Right forelimb (tissue), 1 donor: ENCODE measurements at places on chromosomes 12 and 14.

DNA sequence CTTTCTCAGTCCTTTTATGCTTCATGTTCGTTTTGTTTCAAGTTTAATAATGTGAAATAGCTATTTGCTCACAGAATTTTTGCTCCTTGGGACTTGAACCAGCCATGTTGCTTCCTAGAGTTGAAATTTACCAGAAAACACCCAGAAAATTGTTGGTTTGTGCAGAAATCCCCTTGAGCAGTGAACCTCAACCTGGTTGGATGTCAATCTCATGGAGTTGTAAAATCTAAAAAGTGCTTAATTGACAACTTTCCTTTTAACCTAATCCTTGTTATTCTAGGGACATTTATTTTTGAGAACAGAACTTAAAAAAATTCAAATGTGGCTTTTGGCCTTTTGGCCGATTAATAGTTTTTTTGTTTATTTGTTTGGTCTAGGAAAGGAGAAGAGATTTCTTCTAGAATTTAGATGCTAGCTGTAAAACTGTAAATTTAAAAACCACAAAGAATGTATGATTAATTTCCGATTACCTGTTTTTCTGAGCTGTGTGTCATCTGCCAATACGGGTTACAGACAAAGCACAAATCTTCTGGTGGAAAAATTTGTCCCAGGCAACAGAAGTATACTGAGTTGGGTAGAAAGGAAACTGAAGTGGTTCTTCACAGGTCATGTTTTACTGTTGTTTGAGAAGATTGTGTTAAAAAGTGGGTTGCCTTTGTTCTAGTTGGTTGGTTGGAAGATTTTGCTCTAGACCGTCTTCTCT, 154.4 kb downstream of the FUT8 start:
- no peak for DNase-seq

DNA sequence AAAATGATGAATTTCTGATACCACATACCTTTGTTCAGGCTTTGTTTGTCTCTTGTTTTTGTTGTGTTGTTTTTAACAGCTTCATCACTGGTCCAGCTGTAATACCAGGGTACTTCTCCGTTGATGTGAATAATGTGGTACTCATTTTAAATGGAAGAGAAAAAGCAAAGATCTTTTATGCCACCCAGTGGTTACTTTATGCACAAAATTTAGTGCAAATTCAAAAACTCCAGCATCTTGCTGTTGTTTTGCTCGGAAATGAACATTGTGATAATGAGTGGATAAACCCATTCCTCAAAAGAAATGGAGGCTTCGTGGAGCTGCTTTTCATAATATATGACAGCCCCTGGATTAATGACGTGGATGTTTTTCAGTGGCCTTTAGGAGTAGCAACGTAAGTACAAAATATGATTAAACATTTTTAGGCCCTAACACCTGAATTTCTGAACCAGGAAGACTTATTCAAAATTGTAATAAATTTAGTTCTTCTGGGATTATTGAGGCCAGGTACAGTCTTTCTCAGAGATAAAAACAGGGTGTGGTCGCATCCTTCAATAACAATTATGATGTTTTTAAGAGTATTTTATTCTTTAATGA, 22.4 kb downstream of the RXYLT1 start:
- no peak for DNase-seq

- no peak for DNase-seq
These were observed 82.3 kb downstream of the PDE3A start for GRCh38 chr12:20450591-20451180.

DNA sequence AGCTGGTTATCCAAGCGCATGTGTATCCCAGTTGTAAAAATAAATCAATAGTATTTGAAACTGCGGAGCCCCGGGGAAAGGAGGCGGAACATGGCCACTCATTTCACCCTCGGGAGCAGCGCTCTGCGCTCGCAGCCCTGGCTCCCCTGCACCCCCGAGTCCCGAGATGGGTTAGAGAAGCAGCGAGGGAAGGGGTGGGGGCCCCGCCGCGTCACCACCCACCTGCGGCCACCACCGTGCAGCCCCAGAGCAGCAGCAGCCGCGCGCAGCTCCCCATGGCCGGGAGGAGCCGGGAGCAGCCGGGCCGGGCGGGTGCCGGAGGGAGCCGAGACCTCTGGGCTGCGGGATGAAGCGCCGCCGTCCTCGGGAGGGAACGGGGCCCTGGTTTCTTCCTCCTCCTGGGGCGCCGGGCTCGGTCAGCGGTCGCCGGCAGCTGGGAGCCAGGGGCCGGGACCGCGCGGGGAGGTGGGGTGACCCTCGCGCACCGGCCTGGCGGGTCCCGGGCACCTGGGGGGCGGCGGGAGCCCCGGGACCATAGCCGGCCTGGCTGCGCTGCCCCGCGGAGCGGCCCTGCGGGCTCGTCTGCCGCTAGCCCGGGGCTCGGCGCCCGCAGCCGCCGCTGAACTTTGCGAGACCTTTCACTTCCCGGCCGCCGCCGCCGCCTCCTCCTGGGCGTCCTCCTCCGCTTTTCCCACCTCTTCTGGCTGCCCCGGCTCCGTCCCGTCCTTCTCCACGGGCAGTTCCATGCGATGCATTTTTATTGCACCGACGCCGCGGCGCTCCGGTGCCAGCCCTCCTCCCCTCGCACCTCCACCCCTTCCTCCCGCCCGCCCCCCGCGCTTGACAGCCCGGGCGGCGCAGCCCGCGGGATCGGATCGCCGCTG, at the start of gene NTN4:
TSS of gene NTN4 (minus strand) at position 732 of the 884 bp plus-strand sequence. CDS start at position 277, 455 bp downstream.
- DNase-seq: peak; percentile 66

DNA sequence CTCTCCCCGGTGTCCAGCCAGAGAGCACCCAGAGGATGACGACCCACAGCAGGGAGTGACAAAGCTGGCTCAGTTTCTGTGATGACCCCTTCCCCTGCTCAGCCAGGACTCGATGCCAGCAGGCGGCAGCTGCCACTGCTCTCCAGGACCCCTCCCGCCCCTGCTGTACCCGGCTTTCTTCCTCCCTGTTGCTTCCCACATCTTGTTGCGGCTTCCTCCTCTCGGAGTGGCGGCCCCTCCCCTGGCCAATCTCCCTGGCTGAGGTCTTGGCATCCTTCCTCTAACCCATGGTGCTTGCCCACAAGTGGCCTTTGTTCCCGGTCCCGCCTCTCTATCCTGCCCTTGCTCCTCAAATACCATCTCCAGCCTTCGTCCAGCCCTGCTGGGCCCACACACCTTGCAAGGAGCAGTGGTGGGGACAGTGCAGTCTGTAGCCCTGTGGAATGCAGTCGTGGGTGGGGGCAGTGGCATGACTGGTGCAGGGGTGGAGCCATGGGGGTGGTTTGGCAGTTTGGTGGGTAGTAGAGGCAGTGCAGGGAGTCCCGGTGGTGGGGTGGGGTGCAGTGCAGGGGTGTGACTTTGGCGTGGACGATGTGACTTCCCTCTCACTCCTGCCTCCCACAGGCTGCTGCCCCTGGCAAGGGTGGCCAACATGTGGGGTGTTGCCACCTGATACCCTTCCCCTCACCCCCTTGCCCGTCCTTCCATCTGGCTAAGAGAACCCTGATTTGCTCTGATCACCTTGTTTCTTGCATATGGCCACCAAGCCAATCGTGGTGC, 16.3 kb upstream of the BEGAIN start:
- peak; percentile 49 for DNase-seq

DNA sequence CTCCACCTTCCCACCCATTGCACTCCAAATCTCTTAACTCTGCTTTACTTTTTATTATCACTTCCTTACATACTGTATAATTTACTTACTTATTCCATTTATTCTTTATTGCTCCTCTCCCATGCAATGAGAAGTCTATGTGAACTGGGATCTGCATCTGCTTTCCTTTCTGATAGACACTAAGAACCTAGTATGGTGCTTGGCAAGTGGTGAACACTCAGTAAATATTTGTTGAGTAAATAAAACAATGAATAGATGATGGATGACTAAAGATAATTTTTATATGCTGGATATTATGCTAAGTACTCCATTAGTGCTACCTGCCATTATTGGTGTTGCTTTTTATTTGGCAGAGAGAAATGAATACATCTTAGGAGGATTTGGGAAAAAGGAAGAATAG, 151.0 kb downstream of the TPH2 start:
- DNase-seq: no peak

GRCh38 chr12:41745593-41745992, 399.1 kb downstream of the GXYLT1 start:
- DNase-seq: no peak

DNA sequence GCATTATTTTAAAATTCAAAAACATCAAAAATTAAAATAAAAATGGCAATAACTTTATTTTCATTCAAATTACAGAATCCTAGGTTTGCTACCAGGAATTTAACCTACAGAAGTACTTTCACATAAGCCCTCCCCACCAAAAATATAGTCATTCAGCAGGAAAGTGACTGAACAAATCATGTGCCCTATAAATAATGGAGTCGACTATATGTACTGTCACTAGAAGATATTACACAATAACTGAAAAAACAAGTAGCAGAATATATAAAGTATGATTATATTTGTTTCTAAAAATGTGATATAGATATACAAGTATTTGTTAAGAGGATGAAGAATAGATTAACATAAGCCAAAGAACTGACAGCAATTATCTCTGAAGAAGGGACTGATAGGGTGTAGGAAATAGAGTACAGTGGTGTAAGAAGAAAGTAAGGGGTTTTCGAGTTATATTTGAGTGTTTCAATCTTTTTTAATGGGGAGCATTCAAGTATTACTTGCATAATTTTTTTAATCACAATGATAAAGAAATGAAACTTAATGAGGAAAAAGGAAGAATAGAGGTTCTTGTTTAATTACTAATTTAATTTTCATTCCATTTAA, 7.9 kb downstream of the C2CD5 start:
- no peak for DNase-seq

DNA sequence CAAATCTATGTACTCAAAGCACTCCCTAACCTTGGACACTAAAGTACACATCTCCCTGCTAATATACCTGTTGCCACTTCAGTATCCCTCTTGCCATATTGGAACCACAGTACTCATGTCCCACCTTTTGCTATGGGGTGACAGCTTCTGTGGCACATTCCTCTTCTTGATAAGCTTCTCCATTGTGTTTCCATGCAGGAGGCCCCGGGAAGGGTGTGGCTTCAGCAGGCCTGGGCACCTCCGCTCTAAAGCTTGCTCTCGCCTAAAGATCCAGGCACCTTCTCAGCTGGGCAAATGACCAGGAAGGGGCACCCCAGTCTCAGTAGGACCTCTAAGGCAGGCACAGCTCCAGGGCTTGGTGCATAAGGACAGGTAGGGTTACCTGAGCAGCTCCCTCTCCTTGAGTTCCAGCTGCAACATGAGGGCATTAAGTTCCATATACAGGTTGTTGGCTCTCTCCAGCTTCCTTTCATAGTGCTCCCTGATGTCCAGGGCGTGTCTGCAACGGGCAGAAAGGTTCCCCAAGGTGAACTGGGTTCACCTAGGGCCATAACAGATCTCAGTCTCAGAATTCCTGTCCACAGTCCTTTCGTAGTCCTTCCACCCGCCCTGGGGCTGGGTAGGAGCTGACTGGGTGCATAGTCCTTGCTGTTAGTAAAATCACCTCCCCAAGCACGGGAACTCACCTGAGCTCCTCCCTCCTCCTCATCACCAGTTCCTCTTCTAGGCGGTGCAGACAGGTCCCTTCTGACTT, 15.9 kb downstream of the MAP3K12 start:
- no peak for DNase-seq

DNA sequence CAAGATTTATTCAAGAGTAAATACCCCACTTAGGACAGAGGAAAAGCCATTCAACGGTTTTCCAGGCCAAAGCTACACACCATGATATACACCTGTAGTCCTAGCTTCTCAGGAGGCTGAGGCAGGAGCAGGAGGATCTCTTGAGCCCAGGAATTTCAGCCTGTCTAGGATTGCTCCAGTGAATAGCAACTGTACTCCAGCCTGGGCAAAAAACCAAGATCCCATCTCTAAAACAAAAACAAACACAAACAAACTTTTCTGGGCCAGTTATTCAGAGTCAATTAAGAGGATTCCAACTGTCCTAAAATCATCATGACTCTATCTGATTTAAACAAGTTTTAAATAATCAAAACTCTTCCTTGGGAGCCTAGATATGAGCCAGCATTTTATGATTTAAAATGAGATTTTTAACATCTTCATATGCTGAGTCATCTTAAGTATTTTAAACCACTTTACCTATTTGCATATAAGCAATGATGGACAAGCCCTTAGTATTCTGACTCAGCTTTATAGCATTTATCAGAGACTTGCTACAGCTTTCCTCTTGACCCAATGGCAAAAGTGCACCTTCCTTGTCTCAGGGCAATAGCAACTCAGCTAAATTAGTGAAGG, 77.1 kb downstream of the KCNMB4 start:
- DNase-seq: no peak

GRCh38 chr12:126247936-126248335, 1182.7 kb downstream of the AACS start:
- DNase-seq: no peak

DNA sequence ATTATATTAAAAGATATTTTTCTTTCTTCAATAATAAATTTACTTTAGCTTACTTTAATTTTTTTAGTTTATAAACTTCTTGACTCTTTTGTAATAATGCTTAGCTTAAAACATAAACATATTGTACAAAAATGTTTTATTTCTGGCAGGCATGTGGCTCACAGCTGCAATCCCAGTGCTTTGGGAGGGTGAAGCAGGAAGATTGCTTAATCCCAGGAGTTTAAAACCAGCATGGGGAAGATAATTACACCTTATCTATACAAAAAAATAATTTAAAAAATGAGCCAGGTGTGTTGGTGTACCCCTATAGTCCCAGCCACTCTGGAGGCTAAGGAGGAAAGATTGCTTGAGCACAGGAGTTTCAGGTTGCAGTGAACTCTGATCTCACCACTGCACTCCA, 120.7 kb downstream of the GPHN start:
- no peak for DNase-seq

DNA sequence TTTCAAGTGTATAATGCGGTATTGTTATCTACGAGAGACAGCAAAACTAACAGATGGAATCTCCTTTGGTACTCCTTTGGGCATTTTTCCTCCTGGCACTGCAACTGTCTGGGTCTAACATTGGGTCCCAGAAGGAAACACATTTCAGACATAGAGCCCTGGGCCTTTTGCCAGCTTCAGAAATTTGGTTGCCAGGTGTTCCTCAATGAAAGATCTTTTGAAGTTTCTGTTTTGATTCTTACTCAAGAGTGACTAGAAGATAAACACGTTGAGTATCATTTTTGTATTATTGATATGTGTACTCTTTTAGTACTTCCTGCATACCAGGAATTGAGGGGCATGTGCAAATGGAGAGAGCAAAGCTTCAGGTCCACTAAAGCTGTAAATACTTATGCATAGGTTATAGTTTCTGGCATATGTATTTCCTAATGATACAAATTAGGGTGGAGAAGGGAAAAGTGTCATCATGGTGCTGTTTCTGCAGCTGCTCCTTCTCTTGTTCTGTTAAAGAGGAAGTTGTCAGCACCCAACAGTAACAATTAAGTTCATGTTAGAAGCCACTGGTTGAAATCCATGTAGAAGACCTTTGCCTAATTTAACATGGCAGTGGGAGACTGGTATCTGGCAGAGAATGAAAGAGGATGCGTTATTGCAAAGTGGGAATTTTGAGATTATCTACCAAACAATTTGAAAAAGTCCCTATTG, 53.5 kb downstream of the SLC38A6 start:
- DNase-seq: no peak
